ENCODE measurements at places on chromosomes 11 and 22.

- no peak for DNase-seq
- no peaks in the 10 kb centered on the region for H3K36me3 ChIP-seq
- no peaks in the 10 kb centered on the region for H3K27me3 ChIP-seq
- peak within 1 kb of the TSS; percentile 44 for H3K4me3 ChIP-seq
- H3K4me1 ChIP-seq = peaks cover 13% of the 10 kb centered on the region
These were observed at the start of gene C11orf97 for GRCh38 chr11:94511932-94512781. Gene C11orf97, plus strand, starts transcription at chr11:94512461. Its CDS starts 68 bp downstream, at chr11:94512529.

GRCh38 chr11:73854680-73855079 is 22.0 kb downstream of the COA4 start:
- H3K27ac ChIP-seq = no peak overlapping the region
- no peaks in the 10 kb centered on the region for H3K27me3 ChIP-seq
- no peaks in the 10 kb centered on the region for H3K36me3 ChIP-seq
- no peak for DNase-seq

- no peaks in the 10 kb centered on the region for H3K27me3 ChIP-seq
- no peak for DNase-seq
- no peaks in the 10 kb centered on the region for H3K36me3 ChIP-seq
- no peak overlapping the region for H3K27ac ChIP-seq
- H3K4me1 ChIP-seq = no peaks in the 10 kb centered on the region
These were observed 4.8 kb upstream of the FAR1 start for GRCh38 chr11:13663631-13664071.

GRCh38 chr11:64084146-64084950 is 48.6 kb downstream of the FLRT1 start:
- no peak for DNase-seq
- H3K27me3 ChIP-seq = no peaks in the 10 kb centered on the region
- H3K36me3 ChIP-seq = no peaks in the 10 kb centered on the region

DNA sequence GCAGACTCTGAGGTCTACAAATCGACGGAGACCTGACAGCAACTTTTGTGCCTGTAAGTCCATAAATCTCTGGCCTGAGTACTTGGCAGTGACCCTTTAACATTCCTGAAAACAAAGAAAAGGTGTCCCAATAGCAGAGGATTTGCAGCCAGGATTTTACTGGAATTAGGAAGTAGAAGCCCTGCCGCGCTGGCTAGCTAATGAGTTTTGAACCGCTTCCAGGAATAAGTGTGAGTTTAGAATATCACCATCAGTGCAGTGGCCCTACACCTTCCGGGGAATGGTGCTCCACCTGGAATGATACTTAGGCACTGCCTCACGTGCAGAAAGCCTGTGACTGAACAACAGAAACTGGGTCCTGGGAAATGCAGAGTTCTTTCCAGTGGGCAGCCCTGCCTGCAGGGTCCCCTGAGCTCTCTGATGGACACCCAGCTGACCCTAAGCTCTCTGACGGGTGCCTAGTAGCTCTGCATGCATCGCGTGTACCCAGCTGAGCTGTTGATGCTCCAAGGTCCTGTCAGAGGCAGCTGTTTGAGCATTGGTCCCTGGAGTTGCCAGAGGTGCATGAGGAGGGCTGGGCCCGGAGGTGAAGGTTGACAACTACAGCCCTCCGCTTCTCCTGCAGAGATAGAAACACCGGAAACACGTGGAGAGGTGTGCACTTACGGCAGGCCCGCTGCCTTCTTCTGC is 380.9 kb downstream of the TBC1D22A start:
- no peak overlapping the region for H3K4me3 ChIP-seq
- no peaks in the 10 kb centered on the region for H3K36me3 ChIP-seq
- no peaks in the 10 kb centered on the region for H3K27me3 ChIP-seq
- H3K27ac ChIP-seq = peak overlapping the region; percentile 13
- no peak for DNase-seq
- H3K4me1 ChIP-seq = peaks cover 28% of the 10 kb centered on the region

DNA sequence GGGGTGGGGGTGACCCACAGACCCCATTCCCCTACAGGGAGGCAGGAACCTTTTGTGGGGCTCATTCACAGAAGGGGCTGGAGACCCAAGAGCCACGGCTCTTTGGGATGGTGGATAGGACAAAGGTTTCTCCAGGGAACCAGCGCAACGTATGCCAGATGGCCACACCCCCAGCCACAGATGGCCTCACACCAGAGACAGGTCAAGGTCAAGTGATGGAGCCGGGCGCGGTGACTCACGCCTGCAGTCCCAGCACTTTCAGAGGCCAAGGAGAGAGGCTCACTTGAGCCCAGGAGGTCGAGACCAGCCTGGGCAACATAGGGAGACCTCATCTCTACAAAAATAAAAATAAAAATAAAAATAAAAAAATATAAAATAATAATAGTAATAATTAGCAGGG is 17.1 kb upstream of the BRSK2 start:
- no peaks in the 10 kb centered on the region for H3K36me3 ChIP-seq
- no peak for DNase-seq

GRCh38 chr11:875769-876301 is 33.2 kb downstream of the TSPAN4 start:
- H3K4me1 ChIP-seq = no peaks in the 10 kb centered on the region
- DNase-seq = no peak
- H3K36me3 ChIP-seq = no peaks in the 10 kb centered on the region
- H3K27me3 ChIP-seq = no peaks in the 10 kb centered on the region
- H3K4me3 ChIP-seq = no peak overlapping the region
- no peak overlapping the region for H3K27ac ChIP-seq

- no peak overlapping the region for H3K27ac ChIP-seq
- H3K4me3 ChIP-seq = no peak overlapping the region
- peaks cover 51% of the 10 kb centered on the region for H3K4me1 ChIP-seq
- H3K27me3 ChIP-seq = no peaks in the 10 kb centered on the region
- DNase-seq = peak; percentile 6
These were observed 22.8 kb downstream of the TCP11L1 start for GRCh38 chr11:33062137-33062536.

- DNase-seq = no peak
- H3K4me3 ChIP-seq = no peak overlapping the region
- H3K4me1 ChIP-seq = peaks cover 25% of the 10 kb centered on the region
- H3K36me3 ChIP-seq = no peaks in the 10 kb centered on the region
These were observed 3.3 kb upstream of the BACE1 start for GRCh38 chr11:117319214-117319840.

DNA sequence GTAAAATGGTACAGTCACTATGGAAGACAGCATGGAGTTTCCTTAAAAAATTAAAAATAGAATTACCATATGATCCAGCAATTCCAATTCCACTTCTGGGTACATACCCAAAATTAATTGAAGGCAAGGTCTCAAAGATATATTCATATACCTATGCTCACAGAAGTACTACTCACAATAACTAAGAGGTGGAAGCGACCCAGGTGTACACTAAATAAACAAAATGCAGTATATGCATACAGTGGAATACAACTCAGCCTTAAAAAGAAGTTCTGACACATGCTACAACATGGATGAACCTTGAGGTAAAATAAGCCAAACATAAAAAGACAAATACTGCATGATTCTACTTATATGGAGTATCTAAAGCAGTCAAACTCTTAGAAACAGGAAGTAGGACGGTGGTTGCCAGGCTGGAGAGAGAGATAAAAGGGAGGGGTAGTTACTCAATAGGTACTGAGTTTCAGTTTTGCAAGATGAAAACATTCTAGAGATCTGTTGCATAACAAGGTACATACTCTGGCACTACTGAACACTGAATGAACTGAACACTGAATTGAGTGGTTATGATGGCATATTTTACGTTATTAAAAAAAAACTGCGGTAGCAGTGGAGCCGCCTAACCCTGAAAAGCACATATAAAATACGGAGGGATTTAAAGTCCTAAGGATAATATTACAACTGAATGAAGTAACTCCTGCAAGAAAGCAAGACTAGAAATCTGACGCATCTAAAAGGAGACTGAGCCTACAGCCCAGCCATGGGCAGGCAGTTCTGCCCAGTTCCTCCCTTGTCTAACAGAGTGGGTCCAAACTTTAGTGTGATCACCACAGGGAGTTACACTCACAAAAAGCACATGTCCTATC is 12.8 kb downstream of the DGCR2 start:
- H3K27ac ChIP-seq = peak overlapping the region; percentile 63
- H3K4me1 ChIP-seq = peaks cover 74% of the 10 kb centered on the region
- H3K4me3 ChIP-seq = no peak overlapping the region
- no peak for DNase-seq
- H3K27me3 ChIP-seq = no peaks in the 10 kb centered on the region

DNA sequence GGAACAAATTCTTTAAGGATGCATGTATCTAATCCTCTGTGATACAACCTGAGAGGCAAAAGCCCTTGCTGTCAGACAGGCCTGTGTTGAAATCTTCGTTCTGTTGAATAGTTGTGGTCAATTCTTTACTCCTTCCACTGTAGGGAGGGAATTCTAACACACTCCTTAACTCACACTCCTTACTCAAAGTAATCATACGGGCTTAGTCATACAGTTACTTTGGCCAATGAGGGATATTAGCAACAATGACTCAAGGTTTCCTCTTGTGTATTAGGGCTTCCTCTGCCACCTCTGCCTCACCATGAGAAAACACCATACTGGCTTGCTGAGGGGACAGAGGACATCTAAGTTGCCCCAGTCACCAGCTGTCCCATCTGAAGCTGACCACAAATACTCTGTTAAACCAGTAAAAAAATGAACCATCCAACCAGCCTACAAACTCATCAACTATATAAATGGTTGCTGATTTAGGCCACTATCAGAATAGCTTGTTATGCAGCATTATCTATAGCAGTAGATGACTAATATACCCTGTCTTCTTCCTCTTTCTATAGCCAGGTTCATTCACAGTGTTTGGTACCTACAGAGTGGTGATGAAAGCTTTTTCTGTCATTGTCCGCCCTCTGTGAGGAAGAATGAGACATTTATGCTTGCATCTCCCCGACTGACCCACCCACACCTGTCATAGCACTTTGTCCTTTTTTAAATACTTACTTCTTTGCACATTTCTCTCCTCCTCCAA is 322.8 kb upstream of the SYN3 start:
- no peak overlapping the region for H3K27ac ChIP-seq
- H3K27me3 ChIP-seq = no peaks in the 10 kb centered on the region
- no peak for DNase-seq
- H3K4me1 ChIP-seq = no peaks in the 10 kb centered on the region
- no peak overlapping the region for H3K4me3 ChIP-seq
- no peaks in the 10 kb centered on the region for H3K36me3 ChIP-seq

GRCh38 chr11:45930951-45931570 is 8.6 kb downstream of the LARGE2 start:
- H3K36me3 ChIP-seq = peaks cover 30% of the 10 kb centered on the region
- no peaks in the 10 kb centered on the region for H3K27me3 ChIP-seq
- DNase-seq = peak; percentile 85
- H3K27ac ChIP-seq = no peak overlapping the region
- peaks cover 32% of the 10 kb centered on the region for H3K4me1 ChIP-seq

DNA sequence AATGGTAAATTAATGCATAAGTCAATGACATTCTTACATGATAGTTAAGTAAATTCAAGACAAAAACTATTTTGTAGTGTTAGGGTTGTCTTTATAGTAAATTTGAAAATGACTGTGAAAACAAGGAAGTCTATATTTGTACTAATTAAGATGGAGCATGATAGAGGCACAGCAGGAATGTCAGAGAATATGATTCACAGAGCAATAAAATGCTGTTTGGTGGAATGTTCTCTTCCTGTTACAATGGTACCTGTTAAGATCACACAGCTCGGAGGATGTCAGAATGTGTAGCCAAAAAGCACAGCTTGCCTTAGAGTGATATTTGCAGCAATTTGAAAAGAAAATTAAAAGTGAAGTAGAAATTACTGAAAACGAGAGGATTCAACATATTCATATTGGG is 2339.7 kb upstream of the RAG2 start:
- H3K27me3 ChIP-seq = no peaks in the 10 kb centered on the region
- no peak overlapping the region for H3K4me3 ChIP-seq
- no peaks in the 10 kb centered on the region for H3K36me3 ChIP-seq
- H3K4me1 ChIP-seq = no peaks in the 10 kb centered on the region

GRCh38 chr11:121741761-121742361 is 289.1 kb upstream of the SORL1-AS1 start:
- DNase-seq = no peak
- H3K27ac ChIP-seq = peak overlapping the region; percentile 81
- no peaks in the 10 kb centered on the region for H3K27me3 ChIP-seq
- H3K4me3 ChIP-seq = no peak overlapping the region
- H3K4me1 ChIP-seq = peaks cover 7% of the 10 kb centered on the region

DNA sequence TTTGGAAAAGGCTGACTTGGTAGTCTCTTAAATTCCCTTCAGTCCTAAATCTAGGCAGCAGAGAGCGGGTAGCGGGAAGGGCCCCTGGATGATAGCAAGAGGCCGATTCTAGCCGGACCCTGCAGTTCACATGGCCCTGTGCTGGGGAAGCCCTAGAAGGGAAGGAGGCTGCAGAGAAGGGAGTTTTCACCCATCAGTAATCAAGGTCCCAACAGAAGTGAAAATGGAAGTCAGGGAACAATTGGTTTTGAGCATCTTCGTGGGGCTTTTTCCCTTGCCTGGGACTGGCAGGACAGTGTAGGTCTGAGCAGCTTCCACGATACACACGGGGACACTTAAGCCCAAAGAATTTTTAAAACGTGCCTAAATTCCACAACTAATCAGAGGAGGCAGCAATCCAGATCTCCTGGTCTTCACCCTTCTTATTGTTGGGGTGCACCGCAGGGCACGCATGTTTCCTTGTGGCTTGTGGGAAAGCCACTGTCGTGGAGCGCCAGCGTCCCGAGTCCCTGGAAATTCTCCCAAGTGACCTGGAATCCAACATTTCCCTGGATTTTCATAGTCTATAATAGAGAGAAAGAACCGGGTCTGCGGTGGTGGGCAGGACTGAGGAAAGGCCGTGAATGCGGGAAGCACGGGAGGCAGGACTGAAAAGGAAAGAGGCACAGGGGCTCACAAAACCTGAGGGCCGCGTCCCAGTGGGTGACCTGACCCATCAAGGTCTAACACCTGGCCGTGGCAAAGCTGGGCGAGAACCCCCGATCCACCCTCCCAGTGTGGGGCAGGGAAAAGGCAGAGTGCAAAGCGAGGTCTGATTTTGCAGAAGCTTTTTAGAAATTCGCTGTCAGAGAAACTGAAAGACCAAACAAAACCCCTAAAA is 846 bp upstream of the OAF start:
- no peaks in the 10 kb centered on the region for H3K27me3 ChIP-seq
- peak overlapping the region; percentile 80 for H3K27ac ChIP-seq
- H3K4me3 ChIP-seq = peak overlapping the region; percentile 83
- DNase-seq = no peak

DNA sequence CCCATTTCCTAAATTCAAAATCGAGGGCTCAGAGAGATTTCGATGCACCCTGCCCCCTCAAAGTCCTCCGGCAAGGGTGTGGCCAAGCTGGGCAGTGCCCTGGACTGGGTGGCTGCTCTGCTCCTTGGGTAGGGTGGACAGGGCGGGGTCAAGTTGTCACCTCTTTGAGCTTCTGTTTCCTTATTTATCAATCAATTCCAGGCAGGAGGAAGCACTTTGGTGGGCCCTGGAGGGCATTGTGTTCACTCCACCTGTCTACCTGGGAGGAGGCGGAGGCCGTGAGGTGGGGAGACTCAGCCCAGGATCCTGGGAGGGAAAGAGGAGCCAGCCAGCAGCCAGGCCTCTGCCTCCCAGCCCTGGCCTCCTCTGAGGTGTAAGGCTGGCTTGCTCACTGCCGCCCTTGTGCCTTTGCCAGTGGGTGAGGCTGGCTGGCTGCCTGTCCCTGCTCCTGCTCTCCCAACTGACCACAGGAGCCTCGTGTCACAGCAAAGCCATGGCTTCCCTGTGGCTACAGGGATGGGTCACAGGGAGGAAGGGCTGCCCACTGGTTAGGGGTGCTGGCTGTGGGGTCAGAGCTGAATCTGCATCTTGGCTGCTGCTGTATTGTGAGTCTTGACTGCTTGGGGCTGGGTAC is 25.5 kb upstream of the SHISAL1 start:
- H3K4me1 ChIP-seq = peaks cover 19% of the 10 kb centered on the region
- no peak for DNase-seq
- H3K36me3 ChIP-seq = no peaks in the 10 kb centered on the region

Measured in vagina (tissue), 2 donors.